Stimulated activated CD4-positive, alpha-beta T cell treated with anti-CD3 and anti-CD28 coated beads, TNF-alpha, amount 100 ng/mL, for 1 hour (primary cell): ENCODE measurements at places on chromosomes 7 and 10.

DNA sequence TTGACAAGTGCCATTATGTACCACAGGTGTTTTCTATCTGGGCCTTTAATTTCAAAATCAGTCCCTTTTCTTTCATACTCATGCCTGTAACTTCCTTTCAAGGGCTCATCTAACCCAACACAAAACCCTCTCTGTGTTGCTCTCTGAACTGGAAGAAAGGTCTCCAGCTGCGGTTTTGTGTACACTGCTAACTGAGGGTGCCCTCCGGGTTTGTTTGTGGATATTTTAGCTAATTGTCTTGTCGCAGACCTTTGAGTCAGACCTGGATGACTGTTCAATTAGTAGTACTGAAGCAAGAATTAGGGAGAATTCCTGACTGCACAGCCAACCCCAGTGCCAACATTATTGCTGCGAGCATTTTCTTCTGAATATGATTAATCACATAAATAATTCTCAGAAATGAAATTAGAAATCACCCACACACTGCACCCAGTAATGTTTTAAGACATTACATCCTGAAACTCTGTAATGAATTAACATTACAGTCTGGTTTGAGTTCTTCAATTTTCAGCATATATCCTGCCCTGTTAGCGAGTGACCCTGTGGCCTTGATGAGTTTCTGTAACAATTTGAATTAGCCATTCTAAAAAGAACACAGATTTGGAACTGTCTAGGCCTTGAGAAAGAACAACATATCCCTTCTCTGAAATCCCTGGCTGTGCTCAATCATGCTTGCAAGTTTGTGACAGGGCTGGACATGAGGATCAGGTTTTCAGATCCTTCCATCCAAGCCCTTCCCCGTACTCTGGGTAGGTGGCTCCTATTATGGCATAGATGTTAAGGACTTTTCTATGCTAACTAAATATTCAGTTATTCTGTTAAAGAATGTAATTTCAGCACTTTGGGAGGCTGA, 460.1 kb downstream of the PLXDC2 start:
- DNase-seq: no peak

DNA sequence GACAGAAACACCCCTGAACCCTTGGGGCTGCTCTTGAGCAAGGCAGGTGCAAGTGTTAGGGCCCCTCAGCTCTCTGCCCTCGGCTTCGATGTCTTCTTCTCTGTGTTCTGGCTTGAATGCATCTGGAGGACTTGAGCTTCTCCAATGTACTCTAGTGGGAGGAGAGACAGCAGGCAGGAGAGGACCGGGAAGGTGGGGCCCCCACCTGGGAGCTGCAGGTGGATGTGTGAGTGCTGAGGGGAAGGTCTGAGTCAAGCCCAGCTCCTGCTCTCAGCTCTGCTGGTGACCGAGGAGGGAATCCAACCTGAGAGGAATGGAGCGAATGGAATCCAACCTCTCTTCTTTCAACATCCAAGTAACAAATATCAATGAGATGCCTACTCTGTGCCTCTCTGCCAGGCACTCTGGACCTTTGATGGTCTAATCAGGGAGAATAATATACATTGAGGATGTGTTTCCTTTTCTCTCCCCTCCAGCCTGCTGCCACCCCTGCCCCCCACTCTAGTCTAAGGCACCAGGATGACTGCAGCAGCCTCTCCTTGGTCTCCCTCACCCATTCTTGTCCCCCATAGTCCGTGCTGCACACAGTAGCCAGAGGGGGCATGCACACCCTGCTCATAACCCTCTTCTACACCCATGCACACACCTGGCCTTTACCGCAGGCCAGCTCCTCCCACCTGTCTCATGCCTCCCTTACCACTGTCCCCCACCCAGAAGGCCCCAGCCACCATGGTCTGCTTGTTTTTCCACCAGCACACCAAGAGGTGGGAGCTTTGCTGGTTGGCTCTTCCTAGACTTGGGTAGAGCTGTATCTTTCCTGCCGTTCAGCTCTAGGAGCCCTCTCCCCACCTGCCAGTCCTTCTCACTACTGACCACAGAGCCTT, 13.6 kb downstream of the TBATA start:
- DNase-seq: no peak

- no peak for DNase-seq
Observed at GRCh38 chr10:59833810-59834209, 72.5 kb downstream of the CCDC6 start.

- DNase-seq: no peak
Observed at GRCh38 chr10:119159332-119159731, 6.2 kb downstream of the SFXN4 start.

DNA sequence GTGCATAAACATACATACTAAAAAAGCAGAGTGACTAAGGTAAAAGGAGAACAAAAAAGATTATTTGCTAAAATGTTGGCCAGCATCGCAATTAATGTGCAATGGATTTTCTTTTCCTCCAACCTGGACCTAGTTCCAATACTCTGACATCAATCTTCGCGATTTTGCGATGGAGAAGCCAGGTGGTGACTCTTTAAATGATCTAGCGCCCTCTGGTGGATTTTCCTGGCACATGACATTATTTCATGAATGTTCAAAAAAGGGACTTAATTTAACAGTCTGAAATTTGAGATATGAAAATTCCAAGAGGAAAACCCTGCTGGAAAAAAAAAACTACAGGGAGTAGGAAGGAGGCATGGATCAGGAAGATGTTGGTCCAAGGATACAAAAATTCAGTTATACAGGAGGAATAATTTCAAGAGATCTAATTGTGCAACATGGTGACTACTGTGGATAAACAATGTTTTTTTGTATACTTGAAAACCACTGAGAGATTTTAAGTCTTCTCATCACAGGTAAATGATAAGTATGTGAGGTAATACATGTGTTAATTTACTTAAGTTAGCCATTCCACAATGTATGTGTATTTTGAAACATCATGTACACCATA, 4.3 kb upstream of the KCNMA1 start:
- DNase-seq: no peak

DNA sequence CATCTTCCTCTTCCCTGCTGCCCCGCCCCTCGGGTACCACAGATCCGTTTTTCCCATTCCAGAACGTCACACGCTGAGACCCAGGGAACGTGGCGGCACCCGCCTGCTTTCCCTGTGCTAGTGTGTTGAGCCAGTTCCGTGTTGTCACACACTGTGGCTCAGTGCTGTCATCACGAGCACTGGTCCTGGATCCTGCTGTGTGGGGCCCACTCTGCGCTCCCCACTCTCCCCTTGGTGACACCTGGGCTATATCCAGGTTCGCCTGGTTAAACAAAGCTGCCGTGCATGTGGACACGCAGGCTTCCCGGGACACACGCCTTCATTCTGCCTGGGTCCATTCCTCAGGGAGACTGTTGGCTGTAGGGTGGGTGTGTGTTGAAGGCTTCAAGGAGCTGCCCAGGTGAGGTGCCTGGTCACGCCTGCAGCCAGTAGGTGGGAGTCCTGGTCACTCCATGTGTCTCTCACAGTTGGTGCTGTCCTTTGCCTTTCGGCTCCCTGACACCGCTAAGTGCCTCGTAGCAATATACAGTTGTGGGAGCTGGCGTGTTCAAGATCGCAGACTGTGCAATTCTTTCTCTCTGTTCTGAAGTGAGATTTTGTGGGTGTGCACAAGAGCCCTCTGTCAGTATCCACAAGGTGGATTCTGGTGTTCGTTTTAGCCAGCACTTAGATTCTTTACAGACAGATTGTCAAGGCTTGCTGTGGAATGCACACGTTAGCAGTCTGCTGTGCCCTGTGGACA, 88.6 kb downstream of the INPP5A start:
- no peak for DNase-seq

DNA sequence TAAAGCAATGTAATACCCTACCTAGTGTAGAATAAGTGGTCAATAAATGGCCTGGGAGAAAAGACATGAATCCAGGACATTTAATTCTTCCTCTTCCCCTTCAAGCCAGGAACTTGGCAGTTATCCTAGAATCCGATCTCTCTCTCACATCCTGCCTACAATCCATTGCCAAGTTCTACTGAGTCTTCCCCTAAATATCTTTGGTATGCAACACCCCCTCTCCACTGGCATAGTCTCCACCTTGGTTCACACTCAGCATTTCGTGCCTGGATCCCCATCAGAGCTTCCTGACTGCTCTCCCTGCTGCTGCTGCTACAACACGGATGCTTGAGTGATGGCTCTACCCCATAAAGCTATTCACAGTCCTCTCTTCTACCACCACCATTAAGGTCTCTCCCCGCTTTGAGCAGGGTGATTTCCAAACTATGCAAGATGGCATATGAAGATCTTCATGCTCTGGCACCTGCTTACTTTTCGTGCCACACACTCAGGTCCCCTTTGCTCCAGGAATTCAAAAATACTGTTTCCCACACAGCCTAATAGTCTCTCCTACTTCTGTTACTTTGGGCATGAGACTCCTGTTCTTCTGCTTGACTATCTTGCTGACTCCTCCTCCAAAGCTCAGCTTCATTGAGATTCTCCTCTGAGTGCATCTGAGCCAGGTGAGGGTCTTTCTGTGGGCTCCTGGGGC, 4.8 kb downstream of the ANK3 start:
- DNase-seq: no peak

- no peak for DNase-seq
Observed at GRCh38 chr7:45180084-45180986, 22.7 kb downstream of the RAMP3 start.

GRCh38 chr10:70678757-70679489, 6.6 kb downstream of the ADAMTS14 start:
- DNase-seq: no peak

- no peak for DNase-seq
Observed at GRCh38 chr7:38410056-38410455, 136.6 kb upstream of the TARP start.

DNA sequence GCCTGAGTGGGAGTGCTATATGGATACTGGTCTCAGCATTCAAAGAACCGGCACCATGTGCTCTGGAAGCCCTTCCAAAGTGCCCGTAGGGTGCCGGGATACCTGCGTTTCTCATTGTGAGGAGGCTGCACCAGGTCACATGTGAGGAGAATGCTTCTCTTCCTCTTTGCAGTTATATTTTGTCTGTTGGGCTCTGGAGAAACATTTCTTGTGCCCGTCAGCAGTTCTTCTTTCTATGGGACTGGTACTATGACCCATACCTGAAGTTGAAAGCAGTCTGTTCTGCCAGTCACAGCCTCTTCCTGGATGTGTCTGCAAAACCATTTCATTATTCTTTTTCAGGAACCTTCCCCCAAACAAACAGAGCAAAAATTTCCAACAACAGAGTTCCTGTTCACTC, 465.0 kb downstream of the SUGCT start:
- DNase-seq: no peak

DNA sequence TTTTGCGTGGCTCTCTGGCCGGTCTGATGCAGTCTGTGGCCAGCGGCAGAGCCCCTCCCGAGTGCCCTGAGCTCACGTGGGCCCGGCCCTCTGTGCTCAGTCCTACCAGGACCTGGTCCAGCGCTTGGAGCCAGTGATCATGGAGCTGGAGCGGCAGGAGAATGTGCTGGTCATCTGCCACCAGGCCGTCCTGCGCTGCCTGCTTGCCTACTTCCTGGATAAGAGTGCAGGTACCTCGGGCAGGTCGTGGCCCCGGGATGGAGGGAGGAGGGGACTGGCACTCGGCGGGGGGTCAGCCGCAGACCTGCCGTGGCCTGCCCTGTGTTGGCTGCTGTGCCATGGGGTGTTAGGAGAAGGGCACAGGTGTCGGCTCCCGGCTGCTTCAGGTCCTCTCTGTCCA, 20.0 kb downstream of the PFKFB3 start:
- no peak for DNase-seq

GRCh38 chr7:155166673-155167370, 96.7 kb downstream of the HTR5A start:
- DNase-seq: no peak

DNA sequence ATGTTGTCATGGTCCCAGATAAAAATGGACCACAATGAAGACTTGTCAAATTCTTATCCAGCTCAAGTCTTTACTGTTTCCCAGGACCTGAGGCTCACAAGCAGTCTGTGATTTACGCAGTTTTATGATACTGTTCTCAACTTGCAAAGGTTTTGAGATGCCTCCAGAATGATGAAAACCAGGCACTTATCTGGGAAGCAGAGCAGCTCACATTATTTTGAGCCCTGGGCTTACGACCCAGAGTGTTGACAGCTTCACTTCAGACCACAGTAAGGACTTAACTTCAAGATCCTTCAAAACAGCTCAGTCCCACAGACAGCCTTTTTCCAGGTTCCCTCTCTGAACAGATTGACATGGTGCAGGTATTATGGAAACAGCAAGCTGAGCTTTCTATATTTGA, 236.1 kb downstream of the RNLS start:
- DNase-seq: no peak

DNA sequence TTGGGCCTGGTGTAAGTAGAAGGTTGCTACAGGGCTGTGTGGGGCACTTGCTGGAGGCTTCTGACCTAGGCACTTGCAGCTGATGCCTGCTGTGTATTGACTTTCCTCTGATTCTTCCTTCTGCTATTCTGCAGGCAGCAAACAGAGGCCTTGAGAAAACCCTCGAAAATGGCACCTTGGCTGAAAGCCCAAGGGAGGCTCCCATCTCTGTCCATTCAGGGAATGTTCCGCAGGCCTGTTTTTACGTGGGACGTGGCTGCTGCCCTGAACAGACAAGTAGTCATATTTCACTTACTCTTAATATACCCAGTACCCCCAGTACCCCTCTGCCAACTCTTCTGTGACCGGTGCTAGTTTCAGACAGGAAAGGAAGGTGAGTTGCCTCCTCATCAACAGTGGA, 664.7 kb downstream of the INHBA start:
- no peak for DNase-seq

GRCh38 chr10:92822060-92822634, 26.2 kb upstream of the EXOC6 start:
- no peak for DNase-seq

DNA sequence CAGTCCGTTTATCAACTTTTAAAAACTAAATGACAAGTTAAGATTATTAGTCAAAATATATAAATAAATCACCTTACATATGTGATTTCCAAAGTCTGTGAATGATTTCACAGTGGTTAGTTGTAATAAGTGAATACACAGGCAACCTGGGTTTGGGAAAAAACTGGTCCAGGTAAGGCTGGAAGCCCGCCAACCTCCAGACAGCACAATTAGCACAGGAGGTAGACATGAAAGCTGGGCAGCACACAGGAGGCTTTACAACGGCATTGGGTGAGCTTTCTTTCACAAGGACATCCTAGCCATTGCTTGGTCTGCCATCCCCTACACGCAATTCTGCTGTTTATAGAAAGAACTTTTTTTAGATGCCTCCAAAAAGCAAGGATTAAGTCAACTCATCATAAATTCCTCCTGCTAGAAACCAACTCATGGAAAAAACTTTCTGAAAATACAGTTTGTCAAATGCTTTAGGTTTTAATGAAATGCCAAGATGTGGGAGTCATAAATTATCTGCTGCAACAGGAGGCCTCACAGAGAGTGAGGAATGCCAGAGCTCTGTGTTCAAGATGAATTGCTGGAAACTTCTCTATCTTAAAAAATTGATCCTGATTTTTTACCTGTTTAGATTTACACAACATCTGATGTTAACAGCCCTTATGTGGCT, 346.8 kb upstream of the NFE2L3 start:
- DNase-seq: no peak

- DNase-seq: no peak
Observed at GRCh38 chr7:467393-467828, 52.2 kb downstream of the PDGFA start.

- DNase-seq: no peak
Observed at GRCh38 chr10:116263870-116264655, 8.9 kb downstream of the GFRA1 start.
